ENCODE measurements at places on chromosomes 6 and 20.

GRCh38 chr6:47084610-47085009 lies 42.5 kb upstream of the ADGRF1 start:
- H3K4me3 ChIP-seq, result no peak overlapping the region
- H3K27ac ChIP-seq, result no peak overlapping the region
- no peaks in the 10 kb centered on the region for H3K4me1 ChIP-seq
- no peak for DNase-seq
- H3K36me3 ChIP-seq, result no peaks in the 10 kb centered on the region

DNA sequence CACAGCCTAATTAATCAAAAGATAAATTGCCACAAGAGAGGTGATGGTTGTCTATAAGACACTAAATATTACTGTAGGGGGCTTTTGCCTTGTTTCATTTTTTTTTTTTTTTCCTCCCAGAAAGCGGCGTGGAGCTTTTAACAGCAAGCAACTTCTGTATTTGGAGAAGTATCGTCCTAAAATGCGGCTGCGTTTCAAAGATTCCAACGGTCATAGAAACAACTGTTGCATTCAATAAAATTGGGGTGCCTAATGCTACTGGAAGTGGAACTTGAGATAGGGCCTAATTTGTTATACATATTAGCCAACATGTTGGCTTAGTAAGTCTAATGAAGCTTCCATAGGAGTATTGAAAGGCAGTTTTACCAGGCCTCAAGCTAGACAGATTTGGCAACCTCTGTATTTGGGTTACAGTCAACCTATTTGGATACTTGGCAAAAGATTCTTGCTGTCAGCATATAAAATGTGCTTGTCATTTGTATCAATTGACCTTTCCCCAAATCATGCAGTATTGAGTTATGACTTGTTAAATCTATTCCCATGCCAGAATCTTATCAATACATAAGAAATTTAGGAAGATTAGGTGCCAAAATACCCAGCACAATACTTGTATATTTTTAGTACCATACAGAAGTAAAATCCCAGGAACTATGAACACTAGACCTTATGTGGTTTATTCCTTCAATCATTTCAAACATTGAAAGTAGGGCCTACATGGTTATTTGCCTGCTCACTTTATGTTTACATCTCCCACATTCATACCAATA lies 7.8 kb downstream of the LOC128125822 start:
- H3K4me1 ChIP-seq, result peaks cover 22% of the 10 kb centered on the region
- no peak overlapping the region for H3K27ac ChIP-seq
- H3K27me3 ChIP-seq, result no peaks in the 10 kb centered on the region
- no peak for DNase-seq

- no peak overlapping the region for H3K4me3 ChIP-seq
- peaks cover 9% of the 10 kb centered on the region for H3K27me3 ChIP-seq
- H3K4me1 ChIP-seq, result peaks cover 3% of the 10 kb centered on the region
- no peak for DNase-seq
- H3K36me3 ChIP-seq, result no peaks in the 10 kb centered on the region
- no peak overlapping the region for H3K27ac ChIP-seq
Observed at GRCh38 chr6:37078814-37079213, 73.4 kb downstream of the FGD2 start.

GRCh38 chr6:25196464-25196863 lies 82.7 kb upstream of the CARMIL1 start:
- no peaks in the 10 kb centered on the region for H3K4me1 ChIP-seq
- no peak for DNase-seq
- no peaks in the 10 kb centered on the region for H3K36me3 ChIP-seq

DNA sequence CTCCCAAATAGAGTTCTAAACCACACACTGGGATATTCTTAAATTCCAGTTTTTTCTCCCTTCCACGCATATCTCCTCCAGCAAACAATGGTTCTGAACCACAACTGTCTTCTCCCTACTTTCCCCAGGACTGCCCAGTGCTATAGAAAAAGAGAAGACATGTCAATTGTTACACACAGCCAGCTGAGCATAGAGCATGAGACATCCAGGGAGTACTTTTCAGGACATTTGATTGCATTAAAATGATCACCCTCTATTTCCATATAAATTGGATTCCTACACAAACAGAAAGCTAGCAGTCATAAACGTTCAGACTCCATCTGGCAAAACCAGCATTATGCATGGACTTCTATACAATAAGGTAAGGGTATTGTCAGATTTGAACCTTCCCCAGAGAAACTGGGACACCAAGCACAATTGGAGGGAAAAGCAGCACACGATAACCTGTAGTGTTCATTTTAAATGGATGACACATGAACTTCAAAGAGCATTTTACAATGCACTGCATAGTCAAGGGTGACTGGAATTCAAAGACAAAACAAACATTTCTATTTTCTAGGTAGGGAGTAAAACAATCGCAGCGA lies 93.1 kb upstream of the HEY2 start:
- H3K4me1 ChIP-seq, result no peaks in the 10 kb centered on the region
- H3K27me3 ChIP-seq, result peaks cover 9% of the 10 kb centered on the region
- no peak overlapping the region for H3K27ac ChIP-seq
- H3K4me3 ChIP-seq, result no peak overlapping the region
- no peak for DNase-seq

DNA sequence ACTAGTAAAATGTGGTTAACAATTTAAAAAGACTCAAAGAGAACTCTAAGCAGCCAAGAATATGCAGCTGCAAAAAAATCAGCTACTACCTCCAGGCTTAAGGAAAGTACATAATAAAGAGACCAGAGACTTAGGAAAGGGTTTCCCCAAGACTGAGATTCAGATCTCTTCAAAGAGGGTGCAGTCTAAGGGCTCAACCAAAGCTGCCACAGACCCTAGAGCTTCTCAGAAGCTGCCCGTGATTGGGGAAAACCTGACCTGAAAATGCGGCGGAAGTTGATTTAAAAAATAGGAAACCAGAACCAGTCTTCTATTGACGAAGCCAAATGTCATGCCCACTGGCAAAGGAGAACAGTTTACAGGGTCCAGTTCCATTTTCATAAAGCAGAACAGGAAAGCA lies 516.8 kb upstream of the MARCKS start:
- no peak for DNase-seq
- no peak overlapping the region for H3K4me3 ChIP-seq
- H3K36me3 ChIP-seq, result no peaks in the 10 kb centered on the region

GRCh38 chr6:164095056-164095455 lies 680.5 kb downstream of the QKI start:
- no peaks in the 10 kb centered on the region for H3K27me3 ChIP-seq
- DNase-seq, result no peak
- no peaks in the 10 kb centered on the region for H3K4me1 ChIP-seq
- no peak overlapping the region for H3K4me3 ChIP-seq
- no peaks in the 10 kb centered on the region for H3K36me3 ChIP-seq

All from activated CD8-positive, alpha-beta T cell treated with anti-CD3 and anti-CD28 coated beads, Interleukin-2, amount 10 ng/mL, durations not matched to agents 7 days and 5 days (primary cell).